Esophagus muscularis mucosa (tissue), 4 donors: ENCODE measurements at places on chromosomes 2 and 18. TPM values are rescaled to one million over a fixed set of nuclear protein-coding genes. Genes with fewer than 3 reads are reported as not detected.

- DNase-seq: no peak
Observed at GRCh38 chr2:4576075-4576474, 872.7 kb downstream of the DCDC2C start.

Gene MOGAT1
- not detected for total RNA-seq

Gene RGPD3
- 0.46 TPM for total RNA-seq

DNA sequence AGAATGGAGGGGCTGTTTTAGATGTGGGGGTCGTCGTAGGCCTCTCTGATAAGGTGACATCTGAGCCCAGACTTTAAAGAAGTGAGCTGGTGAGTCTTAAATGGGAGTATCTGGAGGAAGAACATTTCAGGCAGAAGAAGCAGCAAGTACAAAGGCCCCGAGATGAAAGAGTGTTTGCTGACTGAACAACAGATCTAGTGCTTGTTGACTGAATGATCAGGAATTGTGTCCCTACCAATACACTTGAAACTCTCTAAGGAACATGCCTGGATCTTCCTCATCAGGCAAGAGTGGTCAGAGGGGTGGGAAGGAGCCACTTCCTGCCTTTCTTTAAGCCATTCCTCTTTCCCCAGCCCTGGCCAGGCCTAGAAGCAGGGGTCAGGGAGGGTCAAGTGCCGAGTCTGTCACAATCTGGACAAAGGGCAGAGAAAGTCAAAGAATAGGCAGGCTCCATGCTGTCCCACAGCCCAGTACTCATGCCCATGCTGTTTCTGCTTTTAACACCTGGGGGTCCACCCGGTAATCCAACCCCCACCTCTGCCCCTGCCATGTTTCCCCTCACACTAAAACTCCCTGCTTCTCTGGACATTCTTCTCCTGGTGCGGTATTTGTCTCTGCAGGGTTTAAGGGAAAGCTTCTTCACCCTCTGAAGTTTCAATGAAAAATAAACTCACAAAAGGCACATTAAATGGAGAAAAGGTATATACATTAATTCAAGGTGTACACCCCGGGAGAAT, 3.0 kb upstream of the TMEM37 start:
- no peak for DNase-seq

- DNase-seq: no peak
Observed at GRCh38 chr2:31287654-31288053, 53.7 kb downstream of the EHD3 start.

Gene LRP1B
- 0.42 TPM for total RNA-seq

- DNase-seq: no peak
Observed at GRCh38 chr2:9912468-9912867, 39.0 kb upstream of the GRHL1 start.

Gene CD207
- 1.7 TPM for total RNA-seq
